ENCODE measurements at places on chromosomes 3 and 15.

GRCh38 chr3:155420881-155421486, 127.5 kb upstream of the STRIT1 start:
- no peak for DNase-seq

DNA sequence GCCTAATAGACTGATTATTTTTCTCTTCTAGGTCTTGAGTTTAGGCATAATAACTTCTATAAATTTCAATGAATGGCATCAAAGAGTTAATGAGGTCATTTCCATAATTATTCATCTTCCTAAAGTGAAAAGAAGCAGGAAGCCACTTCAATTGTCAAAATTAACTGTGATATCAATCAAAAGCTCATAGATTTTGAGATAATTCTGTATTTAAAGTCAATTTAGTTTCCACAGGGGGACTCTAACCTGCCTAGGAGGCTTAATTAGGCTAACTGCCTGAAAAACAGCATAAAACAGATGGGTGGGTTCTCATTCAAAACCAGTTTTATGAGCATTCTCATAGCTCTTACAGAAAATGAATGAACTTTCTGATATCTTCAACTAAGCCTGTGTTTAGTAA, 177.8 kb downstream of the OTOL1 start:
- no peak for DNase-seq

GRCh38 chr3:6965881-6966280, 105.0 kb downstream of the GRM7 start:
- DNase-seq = no peak

DNA sequence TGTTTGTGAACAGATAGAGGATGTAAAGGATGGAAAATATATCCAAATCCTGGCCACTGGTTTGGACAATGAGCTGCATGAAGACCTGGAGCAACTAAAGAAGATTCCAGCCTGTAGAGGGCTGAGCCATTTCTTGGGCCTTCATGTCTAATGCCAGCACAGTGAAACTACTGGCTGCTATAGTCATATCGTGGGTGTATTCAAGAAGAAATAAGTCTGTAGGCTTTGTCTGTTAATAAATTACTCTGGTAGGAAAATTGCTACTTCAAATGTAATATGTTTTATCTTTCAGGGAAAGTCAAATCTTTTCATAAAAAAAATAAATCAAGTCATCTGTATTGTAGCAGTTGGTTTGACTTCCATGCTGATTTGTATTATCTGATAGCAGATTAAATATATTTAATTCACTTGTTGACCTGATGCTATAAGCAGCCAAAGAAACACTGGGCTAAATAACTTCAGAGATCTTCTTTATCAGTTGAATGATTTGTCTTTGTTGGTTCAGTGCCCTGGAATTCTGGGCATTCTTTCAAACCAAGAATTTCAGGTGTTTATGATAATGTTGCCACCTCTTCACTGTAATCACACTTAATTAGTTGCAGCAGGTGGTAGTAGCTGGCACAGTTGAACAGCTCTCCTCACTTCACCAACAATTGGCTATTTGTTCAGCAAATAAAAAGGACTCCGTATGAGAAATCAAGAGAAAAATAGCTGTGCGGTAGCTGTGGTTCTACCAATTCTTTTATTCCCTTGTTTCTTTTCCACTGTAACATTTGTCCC, 1109.5 kb downstream of the NSUN3 start:
- DNase-seq = no peak

DNA sequence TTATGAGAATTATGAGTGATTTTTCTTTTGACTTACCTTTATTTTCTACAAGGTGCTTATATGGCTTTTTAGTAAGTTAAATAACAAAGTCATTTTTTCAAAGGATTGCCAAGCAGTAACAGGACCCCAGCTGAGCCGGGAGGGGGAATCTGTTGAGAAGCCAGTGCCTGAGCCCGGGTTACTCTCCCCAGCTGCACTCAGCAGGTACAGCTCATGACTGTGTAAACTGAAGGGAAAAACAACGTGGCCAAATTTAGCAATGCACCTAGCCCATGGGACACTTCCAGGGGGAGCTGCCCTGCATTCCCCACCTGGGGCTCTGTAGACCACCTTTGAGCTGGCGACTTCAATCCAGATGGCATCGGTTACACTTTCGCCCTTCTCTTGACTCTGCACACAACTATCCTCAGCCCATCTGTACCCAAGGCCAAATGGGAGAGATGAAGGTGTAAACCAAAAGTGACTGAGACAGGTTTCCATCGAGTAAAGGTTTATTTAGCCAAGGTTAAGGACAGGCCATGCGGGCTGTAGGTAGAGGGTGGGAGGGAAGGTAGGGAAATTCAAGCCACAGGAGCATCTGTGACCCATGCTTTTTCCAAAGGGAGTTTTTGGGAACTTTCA, 18.2 kb upstream of the HCN4 start:
- no peak for DNase-seq

DNA sequence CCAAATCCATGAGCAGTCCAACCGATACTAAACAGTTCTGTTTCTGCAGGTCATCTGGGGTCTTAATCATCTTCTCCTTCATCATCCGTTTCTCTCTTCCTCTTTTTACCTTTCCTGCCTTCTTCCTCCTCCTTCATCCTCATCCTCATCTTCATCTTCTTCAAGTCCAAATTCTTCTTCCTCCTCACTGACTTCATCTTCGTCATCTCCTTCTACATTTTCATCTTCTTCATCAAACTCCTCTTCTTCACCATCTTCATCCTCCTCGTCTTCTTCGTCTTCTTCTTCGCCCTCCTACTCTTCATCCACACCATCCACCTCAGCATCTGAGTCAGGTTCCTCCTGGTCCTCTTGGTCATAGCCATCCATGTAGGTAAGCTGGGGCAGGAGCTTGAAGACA, 14.2 kb upstream of the COMMD4 start:
- no peak for DNase-seq

GRCh38 chr3:115151921-115152320, 4.8 kb upstream of the ZBTB20 start:
- no peak for DNase-seq

GRCh38 chr15:31440754-31441311, 114.2 kb downstream of the KLF13 start:
- DNase-seq = no peak

DNA sequence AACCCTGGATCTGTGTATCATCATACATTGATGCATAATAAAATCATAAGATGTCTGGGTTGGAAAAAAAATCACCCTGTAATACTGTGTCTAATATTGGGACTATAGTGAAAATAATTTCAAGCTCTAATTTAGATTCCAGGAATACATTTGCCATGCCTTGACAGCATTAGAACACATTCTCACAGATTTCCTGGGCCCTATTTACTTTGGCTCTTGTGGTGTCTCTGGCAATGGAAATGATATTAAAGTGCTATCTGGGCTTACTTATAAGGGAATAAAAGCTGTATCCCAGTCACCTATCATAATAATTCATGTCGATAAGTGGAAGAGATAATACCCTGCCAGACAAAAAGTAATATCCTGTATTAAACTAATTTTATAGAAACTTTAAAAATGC, 472.0 kb downstream of the ZPLD1 start:
- DNase-seq = no peak

Measured in T-helper 2 cell (primary cell).